ENCODE measurements at places on chromosomes 7 and 10.
A peak's percentile ranks its signal among the peaks of the same experiment; 100 is the strongest.

DNA sequence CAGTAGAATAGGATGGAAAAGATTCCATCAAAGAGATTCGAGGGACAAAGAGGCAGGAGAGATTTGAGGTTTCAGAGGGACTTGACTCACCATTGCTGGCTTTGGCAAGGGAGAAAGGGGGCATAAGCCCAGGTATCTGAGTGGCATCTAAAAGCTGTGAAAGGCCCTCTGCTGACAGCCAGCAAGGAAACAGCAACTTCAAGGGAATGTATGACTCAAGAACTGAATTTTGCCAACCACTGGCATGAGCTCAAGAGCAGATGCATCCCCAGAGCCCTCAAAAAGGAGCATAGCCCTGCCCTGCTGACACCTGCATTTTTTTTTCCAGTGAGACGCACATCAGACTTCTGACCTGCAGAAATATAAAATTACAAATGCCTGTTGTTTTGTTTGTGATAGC lies 19.6 kb upstream of the ADAM12 start:
- DNase-seq, result no peak

- DNase-seq, result no peak
These were observed 161.0 kb downstream of the USP6NL start for GRCh38 chr10:11450427-11450826.

DNA sequence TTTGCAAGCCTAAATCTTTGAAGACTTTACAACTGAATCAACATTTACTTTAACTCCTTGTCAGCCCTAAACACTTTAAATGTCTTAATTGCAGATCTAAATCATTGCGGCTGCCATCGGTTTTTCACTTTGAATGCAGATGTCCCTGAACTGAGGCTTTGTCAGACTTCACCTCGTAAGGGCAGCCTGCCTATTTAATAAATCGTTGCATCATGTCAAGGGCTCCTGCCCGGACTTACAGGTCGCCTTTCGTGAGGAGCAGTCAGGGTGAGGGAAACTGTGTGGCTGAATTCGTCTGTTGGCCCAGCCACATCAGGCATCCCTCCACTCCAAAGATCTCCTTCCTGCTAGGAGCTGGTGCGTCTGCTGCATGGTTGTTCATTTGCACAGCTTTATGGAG lies 368.2 kb upstream of the NPVF start:
- DNase-seq, result no peak

- no peak for DNase-seq
These were observed 23.8 kb downstream of the CHST15 start for GRCh38 chr10:124069341-124070264.

DNA sequence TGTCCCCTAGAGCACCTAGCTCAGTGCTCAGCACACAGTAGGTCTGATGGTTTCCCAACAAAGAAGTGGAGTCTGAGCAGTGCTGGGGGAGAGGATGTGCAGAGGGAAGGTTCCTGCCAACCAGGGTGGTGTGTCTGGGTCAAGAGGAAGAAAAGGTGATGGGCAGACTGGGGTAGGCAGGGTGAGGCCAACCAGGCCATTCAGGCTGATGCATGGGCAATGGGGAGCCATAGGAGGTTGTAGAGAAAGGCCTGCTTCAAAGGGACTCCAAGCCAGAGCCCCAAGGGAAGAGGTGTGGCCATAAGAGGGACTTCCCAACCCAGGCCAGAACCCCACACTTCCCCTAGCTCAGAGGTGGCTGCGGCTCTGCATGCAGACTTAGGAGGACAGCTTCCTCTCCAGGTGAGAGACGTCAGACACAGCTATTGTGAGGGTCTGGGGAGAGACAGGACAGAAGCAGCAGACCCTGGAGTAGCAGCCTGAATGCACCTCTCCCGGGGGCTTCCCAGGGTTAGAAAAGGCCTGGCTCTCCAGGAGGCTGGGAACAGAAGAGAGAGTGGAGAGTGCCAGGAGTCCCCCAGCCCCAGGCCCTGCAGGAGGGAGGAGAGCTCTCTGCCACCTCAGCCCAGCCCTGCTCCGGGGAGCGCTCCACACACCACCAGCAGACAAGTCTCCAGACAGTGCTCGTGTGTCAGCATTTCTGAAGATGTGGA lies 87.4 kb upstream of the ZMIZ1 start:
- DNase-seq, result peak; percentile 68

GRCh38 chr10:10540398-10540797 lies 477.3 kb upstream of the CELF2 start:
- no peak for DNase-seq

GRCh38 chr7:27213433-27214238 lies 13.7 kb upstream of the HOXA13 start:
- DNase-seq, result no peak

DNA sequence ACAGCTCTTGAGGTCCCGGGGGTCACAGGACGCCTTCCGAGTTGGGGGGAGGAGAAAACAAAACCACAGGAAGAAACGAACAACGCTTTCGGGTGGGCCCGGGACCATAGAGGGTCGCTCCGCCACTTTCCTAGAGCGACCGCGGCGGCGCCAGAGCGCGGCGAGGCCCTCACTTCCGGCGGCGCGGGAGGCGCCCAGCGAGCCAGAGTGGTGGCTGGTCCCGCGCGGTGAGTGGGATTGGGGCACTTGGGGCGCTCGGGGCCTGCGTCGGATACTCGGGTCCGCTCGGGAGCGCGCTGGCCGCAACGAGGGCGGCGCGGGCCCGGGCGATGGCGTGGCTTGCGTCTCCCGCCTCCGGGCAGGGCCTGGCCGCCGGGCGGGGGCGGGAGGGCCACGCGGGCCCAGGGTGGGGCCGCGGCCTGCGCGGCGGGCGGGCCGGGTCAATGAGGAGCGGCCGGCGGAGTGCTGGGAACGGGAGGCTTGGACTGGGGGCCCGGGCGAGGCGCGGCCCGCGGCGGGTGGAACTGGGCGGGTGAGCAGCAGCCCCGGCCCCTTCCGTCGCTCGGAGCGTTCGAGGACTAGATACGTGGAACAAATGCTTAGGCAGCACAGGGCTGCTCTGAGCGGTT lies at the start of gene ZNF22:
Gene ZNF22 (plus strand): TSS at position 172 of the 629 bp plus-strand sequence. CDS start 2,446 bp downstream, outside the sequence.
- DNase-seq, result peak; percentile 87

DNA sequence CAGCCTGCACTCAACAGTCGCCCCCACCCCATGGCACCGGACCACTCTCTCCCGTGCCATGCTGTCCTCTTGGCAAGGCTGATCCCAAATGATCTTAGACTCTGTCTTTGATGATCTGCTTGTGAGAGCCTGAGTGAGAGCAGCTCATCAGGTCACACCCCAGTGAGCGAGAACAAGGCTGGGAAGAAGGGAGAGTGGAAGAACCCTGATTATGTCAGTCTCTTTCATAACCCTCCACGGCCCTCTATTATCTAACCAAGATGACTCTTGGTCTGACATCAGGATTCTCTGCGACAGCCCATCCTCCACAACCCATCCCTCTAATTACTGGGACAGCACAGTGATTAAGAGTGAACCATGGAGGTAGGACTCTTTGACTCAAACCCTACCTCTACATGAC lies 53.1 kb upstream of the C7orf33 start:
- DNase-seq, result no peak

DNA sequence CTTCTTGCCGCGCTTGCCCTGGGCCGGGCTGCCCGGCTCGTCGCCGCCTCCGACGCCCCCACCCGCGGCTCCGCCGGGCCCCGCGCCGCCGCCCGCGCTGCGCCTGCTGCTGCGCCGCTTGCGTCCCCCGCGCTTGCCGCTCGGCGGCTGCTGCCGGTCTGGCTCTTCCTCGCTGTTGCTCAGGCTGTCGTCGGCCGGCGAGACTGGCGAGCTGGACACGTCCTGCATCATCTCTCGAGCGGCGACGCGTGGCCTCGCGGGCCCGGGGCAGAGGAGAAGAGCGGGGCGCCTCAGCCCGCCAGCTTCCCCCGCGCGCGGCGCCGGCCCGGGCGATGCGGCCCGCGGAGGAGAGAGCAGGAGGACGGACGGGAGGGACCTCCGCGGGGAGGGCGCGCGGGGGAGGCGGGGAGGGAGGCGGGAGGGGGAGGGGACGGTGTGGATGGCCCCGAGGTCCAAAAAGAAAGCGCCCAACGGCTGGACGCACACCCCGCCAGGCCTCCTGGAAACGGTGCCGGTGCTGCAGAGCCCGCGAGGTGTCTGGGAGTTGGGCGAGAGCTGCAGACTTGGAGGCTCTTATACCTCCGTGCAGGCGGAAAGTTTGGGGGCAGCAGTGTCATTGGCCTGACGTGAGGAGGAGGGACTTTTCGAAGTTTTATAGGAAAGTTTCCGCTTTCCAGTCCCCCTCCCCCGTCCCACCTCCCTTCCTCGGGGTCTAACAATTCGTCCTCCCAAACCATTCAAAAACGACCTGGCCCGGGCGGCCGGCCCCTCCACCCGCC lies at the start of gene TWIST1:
Gene TWIST1 (minus strand): TSS at position 546 of the 779 bp plus-strand sequence. CDS start 315 bp downstream, at position 231.
- no peak for DNase-seq

- DNase-seq, result peak; percentile 64
These were observed 118.9 kb downstream of the APBB1IP start for GRCh38 chr10:26556748-26557640.

- no peak for DNase-seq
These were observed 51.9 kb upstream of the PTN start for GRCh38 chr7:137395420-137395819.

GRCh38 chr7:9391221-9391620 lies 957.8 kb downstream of the NXPH1 start:
- no peak for DNase-seq

DNA sequence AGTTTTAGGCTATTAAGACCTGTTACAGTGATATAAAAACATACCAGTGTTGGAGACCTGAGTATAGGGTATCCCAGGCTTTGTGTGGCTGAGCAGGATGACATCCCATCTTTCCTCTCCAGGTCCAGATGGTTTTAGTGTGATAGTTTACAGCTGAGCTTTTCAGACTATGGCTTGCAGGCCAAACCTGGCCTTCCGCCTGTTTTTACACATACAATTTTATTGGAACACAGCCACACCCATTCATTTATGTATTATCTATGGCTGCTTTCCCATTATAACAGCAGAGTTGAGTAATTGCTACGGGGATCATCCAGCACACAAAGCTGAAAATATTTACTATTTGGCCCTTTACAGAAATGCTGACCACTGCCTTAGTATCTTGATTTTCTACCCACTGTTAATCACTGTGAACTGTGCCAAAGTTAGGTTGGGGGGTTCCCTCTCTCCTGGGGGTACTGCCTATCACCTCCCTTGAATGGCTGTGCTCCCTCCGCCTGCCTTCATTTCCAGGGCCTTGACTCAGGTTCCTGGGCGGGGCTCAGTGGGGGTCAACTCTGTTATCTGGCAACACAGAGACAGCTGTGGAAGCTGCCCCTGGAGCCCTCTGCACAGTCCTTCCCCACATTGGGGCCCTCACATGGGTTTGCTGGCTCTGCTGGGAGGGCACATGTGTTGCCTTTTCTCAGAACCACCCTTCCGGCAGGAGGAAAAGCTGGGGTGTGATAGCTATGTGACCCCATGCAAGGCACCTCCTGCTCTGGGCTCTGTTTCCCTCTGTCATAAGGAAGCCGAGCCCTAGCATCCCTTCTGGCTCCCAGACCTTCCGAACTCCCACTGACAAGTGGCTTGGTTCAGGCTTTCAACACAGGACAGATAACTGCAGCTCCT lies 40.3 kb upstream of the SH2D4B start:
- peak; percentile 65 for DNase-seq

GRCh38 chr10:71143170-71143569 lies 69.2 kb upstream of the UNC5B start:
- no peak for DNase-seq
